CD4-positive, alpha-beta memory T cell (primary cell): ENCODE measurements at places on chromosomes 16 and 17. TPM values are rescaled to one million over a fixed set of nuclear protein-coding genes. Genes with fewer than 3 reads are reported as not detected.

The HSD3B7 gene
- 3.6 TPM for total RNA-seq

DNA sequence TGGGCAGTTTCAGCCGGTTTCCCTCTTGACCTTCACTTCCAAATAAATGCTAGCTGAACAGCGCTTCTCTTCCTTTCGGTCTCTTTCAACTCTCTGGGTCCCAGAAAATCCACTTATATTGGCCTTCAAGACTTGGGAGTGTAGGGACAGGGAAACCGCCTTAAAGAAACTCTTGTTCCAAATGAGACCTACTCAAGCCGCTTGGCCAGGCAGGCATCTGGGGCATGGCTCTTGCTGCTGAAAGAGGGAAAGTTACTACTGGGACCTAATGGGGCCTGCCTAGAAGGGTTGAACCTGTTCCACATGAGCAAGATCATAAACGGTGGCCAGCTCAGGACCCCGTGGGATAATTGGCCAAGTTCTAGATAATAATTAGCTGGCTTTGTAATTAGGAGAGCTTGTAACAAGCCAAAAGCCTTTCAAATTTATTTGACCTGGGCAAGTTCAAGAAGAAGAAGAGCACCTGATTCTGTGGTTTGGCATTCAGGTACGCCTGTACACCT, 13.2 kb downstream of the CDH1 start:
- H3K27me3 ChIP-seq = no peaks in the 10 kb centered on the region
- no peak for DNase-seq
- no peak overlapping the region for H3K4me3 ChIP-seq
- no peak overlapping the region for H3K27ac ChIP-seq
- peaks cover 4% of the 10 kb centered on the region for H3K4me1 ChIP-seq

DNA sequence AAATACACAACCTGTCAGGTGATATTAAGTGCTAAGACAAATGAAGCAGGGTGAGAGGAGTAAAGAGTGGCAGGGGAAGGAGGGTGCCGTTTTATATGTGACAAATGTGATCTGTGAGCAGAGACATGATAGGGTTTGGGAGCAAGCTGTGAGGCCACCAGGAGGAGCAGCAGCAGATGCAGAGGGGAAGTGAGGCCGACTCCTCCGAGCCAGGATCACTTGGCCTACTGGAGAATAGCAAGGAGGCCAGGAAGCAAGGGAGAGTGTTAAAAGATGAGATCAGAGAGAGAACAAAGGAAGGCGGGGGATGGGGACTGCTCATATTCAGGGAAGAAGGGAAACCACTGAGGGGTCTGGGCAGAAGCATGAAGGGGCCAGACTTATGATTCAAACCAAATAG, 129.4 kb downstream of the TANGO6 start:
- no peak overlapping the region for H3K4me3 ChIP-seq
- H3K27ac ChIP-seq = no peak overlapping the region
- no peaks in the 10 kb centered on the region for H3K27me3 ChIP-seq
- peaks cover 11% of the 10 kb centered on the region for H3K36me3 ChIP-seq

The CPNE7 gene
- total RNA-seq = 4.0 TPM

GRCh38 chr16:58460219-58460610, 39.7 kb upstream of the NDRG4 start:
- H3K27me3 ChIP-seq = peaks cover 7% of the 10 kb centered on the region
- H3K4me1 ChIP-seq = peaks cover 10% of the 10 kb centered on the region
- DNase-seq = no peak
- no peak overlapping the region for H3K27ac ChIP-seq

- H3K4me1 ChIP-seq = peaks cover 15% of the 10 kb centered on the region
- no peaks in the 10 kb centered on the region for H3K27me3 ChIP-seq
- H3K36me3 ChIP-seq = no peaks in the 10 kb centered on the region
- no peak for DNase-seq
Observed at GRCh38 chr16:57688987-57689761, 5.4 kb upstream of the DRC7 start.
